H1 (cell line): ENCODE measurements at places on chromosomes 1 and 21. TPM values are rescaled to one million over a fixed set of nuclear protein-coding genes. Genes with fewer than 3 reads are reported as not detected.

The CASZ1 gene
- total RNA-seq: 6.1 and 7.7 TPM in 2 replicates

The TOR3A gene
- total RNA-seq: 19.9 and 21.4 TPM in 2 replicates

The TAS1R3 gene
- total RNA-seq: 0.11 and 0.19 TPM in 2 replicates

The RCSD1 gene
- 0.69 and 0.98 TPM in 2 replicates for total RNA-seq

The PSEN2 gene
- 21.9 and 22.9 TPM in 2 replicates for total RNA-seq

The NEXN gene
- 2.6 and 2.9 TPM in 2 replicates for total RNA-seq

The CD53 gene
- 0.55 and 0.56 TPM in 2 replicates for total RNA-seq

The UBASH3A gene
- not detected in 2 replicates for total RNA-seq

The SHE gene
- total RNA-seq: 0.29 and 0.45 TPM in 2 replicates

The PADI1 gene
- total RNA-seq: 0.30 and 0.33 TPM in 2 replicates

The THBS3 gene
- 2.6 and 3.0 TPM in 2 replicates for total RNA-seq
